ENCODE measurements at places on chromosomes 7 and 10.

GRCh38 chr10:62506371-62506770, 132.2 kb downstream of the ZNF365 start:
- DNase-seq, result no peak

DNA sequence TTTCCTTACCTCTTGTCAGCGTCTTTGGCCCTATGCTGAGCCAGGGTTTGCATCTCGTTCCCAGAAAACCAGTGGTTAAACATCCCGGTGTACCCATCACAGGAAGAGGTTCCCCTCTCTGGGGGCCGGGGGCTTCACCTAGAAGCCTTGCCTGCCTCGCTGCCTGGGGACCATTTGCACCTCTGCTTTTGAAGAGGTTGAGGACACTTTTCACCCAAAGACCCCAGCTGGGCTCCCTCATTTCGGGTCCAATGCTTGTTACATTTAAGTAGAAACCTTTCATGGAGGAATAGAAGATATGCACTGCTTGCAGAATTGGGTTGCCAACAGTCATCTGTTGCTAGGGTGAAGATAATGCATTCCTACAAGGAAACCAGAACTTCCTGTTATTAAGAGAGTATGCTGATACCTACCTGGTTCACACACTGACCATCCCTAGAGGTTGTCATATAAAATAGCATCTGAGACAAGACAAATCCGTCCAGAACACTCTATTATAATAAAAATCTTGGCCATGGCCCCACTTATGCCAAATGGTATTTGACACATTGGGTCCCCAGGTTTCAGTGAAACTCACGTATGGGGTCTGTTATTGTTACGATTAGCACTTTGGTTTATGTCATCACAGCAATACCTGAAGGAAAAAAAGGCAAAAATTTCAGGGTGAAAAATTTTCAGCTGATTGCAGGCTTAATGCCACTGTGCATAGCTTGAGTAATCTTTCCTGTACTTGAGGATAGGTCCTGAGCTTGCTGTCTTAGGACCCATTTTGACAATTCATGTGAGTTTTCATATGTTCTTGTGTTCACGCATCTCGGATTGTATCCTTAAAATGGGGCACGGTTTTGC, 917 bp downstream of the ZNF365 start:
- DNase-seq, result no peak

GRCh38 chr7:120992965-120993494, 4.5 kb downstream of the CPED1 start:
- no peak for DNase-seq

DNA sequence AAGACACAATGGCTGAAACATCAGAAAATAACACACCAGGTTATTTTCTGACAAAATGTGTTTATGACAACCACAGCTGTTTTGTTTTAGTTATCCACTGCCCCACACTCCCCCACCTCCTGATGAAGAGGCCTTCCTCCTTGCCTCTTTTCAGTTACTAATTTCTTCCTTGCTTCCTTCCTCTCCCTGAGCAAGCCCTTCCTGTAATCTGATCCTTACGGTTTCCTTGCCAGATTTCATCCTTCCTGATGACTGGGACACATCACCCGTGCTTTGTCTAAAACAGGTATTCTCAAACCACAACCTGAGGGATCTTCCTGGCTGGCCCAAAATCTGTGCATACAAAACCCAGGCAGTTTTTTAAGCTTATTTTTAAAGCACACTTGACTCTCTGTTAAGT, 39.4 kb downstream of the CHST15 start:
- DNase-seq, result no peak

- DNase-seq, result no peak
Observed at GRCh38 chr10:132514821-132515520, 22.6 kb upstream of the INPP5A start.

Measured in NCI-H1694 (cell line).